ENCODE measurements at places on chromosomes 11 and 22. TPM values are rescaled to one million over a fixed set of nuclear protein-coding genes. Genes with fewer than 3 reads are reported as not detected.

- no peak for DNase-seq
These were observed 40.8 kb upstream of the ST14 start for GRCh38 chr11:130118636-130119387.

DNA sequence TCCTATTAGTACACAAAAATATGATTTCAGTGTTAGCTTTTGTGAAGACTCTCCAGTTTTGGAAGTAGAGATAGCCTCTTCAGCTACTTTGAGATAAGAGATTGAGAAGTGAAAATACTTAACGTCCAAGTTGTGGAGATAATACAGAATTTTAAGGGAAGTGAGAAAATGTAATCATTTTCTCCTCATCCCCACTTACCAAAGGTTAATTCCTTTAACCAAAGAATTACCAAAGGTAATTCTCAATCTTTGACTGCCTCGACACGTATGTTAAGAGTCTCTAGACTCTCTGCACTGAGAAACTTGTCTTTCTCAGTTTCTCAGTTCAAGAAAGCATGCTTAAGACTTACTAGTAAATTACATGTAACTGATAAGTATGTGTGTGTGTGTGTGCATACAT, 15.3 kb downstream of the C11orf54 start:
- no peak for DNase-seq

The DENND5A gene
- 7.0 TPM for total RNA-seq

The C11orf86 gene
- 31.6 TPM for total RNA-seq

DNA sequence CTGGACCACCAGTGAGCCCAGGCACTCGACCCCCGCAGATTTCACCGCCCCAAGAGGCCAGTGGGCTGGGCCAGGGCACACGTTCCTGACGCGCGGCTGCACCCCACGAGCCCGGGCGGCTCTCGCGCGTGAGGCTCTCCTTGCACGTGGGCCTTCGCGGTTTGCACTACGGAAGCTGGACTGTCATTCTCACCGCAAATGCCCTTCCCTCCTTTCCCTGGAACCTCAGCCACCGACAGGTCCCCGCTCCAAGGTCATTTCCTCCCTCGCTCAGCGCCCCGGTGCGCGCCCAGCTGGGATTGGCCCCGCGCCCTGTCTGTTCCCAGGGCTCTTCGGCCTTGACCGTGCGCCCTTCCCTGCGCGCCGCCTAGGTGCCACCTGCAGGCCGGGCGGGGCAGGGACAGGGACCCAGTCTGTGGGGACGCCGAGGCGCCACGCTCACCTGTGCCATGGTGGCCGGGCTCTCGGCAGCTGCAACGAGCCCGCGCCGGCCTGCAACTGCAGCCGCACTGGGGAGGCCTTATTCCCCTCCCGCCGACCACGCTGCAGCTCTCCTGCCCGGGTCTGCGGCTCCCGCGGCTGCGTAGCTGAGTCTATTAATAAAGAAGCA, 2.1 kb upstream of the CPT1A start:
- DNase-seq = peak; percentile 94

DNA sequence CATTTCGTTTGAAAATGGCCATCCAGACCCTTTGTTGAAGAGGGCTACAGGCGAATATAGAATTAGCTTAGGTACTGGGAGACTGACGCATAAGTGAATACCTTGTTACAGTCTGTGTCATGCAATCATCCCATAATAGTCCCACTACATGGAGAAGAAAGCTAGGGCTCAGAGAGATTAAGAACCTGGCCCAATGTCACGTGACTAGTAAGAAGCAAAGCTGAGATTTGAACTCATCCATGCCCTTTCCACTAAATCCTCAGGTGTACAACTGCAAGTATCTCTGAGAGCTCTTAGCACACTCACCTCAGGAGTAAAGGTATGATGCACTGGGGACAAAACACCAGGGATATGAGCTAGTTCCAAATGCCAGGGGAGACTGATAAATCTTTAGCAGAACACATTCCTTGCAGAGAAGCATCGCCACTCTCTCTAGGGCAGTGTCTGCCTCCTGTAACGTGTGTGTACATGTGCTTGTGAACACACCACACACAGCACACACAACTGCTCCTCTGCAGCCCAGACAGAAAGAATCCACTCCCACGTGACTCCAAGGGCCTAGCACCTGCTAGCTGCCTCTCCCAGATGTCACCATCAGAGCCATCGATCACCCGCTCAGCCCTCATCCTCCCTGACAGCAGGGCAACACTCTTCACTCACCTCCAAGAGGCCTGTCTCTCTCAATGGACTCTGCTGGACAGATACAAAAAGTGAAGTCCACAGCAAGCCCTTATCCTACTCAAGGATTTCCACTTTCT, 402.8 kb downstream of the NXPE2 start:
- no peak for DNase-seq

- no peak for DNase-seq
These were observed 16.1 kb downstream of the MICALL1 start for GRCh38 chr22:37922191-37922590.

The ARHGAP32 gene
- total RNA-seq = 65.7 TPM

- DNase-seq = no peak
These were observed 78.4 kb downstream of the XRRA1 start for GRCh38 chr11:74870485-74870884.

The NCR3LG1 gene
- total RNA-seq = 11.3 TPM

DNA sequence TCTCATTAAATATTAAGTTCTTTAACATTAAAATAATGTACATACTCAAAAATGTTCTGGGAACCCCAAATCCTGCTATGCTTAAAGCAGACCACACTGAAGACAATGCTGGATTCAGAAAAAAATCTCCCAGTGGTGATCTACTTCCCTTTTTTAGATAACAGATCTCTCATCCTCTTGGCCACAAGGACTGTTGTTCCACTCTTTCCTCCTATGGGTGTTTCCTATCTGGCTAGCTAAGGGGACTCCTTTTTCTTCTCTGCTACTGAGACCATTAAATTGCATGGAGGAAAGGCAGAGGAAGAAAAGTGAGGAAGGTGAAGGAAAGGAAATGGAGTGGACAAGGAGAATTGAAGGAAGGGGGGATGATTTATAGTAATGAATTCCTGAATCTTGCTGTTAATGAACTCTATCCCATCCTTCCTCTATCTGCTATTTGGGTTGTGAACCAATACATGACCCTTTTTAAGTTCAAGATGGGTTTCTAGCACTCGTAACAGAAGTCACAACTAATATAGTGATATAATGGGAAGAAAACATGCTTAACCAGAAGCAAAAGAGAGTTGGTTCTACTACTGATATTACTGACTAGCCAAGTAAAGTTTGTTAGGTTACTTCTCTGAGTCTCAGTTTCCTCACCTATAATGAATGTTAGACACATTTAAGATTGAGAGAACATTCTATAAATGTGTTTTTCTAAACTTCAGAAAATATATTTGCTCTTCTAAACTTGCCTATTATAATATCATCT, 53.2 kb downstream of the PIK3C2A start:
- no peak for DNase-seq

GRCh38 chr11:43992834-43993637, 50.6 kb downstream of the C11orf96 start:
- DNase-seq = no peak

DNA sequence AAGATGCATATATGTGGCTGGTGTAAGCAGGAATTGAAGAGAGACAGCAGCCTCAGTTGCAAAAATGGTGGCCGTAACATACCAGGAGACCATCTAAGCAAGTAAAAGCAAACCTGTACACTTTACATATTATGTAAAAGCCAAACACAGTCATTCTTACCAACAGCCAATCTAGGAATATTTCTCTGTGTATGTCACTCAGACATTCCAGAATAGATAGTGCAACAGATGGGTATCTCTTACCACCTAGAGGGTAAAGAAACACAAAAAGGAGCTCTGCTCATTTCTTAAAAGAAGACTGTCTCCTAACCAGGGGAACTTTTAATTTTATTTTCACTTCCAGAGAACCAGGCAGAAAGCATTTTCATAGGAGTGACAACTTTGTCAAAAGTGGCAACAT, 38.7 kb downstream of the GLYAT start:
- DNase-seq = no peak

The ARHGAP20 gene
- 0.74 TPM for total RNA-seq

DNA sequence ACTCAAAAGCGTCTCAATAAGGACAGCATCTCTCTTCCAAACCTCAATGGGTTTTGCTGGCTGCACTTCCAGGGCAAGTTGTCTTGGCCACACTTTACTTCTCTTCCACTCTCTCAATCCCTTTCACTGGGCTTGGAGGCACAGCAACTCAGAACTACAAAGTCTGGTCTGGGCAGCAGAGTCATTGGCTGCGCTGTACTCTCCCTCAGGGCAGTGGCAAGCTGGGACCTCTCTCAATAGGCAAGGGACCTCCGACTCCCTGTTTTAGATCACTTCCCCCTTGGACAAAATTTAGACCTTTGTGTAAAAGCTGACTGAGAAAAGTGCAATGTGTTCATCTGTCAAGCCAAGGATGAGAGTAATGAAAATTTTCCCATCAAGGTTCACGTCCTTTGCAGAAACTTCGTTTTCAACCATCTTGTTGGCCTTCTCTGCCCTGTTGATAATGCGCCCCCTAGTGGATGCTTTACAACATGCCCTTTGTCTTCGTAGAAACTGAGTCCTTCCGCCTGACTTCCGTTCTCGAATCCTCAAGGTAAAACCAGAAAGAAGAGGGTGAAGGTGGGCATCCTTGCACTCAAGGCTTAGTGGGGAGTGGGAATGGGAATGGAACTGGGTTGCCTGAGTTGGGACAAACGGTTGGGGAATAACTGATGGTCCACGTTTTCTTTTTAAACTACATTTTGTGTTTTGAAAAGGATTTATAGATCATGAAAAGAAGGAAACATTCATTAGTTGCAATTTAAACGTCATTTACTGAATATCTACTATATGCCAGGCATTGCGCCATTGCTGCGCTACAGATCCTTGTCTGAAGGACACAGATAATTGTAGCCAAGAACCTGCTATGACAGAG, 99.1 kb downstream of the CD44 start:
- DNase-seq = peak; percentile 61

DNA sequence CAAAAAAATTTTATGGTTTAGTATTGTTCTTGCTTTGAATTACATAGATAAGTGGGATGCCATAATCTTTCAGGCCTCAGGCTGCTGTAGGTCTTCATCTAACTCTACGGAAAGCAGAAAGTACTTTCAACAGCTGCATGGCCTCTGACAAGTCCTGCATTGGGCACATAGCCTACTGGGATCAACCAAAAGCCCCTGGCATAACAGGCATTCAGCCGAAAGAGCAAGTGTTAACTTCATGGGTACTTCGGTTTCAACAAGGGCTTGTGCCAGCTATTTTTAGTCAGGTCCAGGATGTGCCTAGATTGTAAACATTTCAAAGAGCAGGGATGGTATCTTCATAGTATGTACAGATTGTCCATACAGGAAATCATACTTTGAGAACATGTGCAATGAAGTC, 3.1 kb downstream of the SLN start:
- DNase-seq = no peak

The TSKU gene
- total RNA-seq = 39.6 TPM

GRCh38 chr22:23072077-23072910, 2.0 kb downstream of the GNAZ start:
- no peak for DNase-seq

DNA sequence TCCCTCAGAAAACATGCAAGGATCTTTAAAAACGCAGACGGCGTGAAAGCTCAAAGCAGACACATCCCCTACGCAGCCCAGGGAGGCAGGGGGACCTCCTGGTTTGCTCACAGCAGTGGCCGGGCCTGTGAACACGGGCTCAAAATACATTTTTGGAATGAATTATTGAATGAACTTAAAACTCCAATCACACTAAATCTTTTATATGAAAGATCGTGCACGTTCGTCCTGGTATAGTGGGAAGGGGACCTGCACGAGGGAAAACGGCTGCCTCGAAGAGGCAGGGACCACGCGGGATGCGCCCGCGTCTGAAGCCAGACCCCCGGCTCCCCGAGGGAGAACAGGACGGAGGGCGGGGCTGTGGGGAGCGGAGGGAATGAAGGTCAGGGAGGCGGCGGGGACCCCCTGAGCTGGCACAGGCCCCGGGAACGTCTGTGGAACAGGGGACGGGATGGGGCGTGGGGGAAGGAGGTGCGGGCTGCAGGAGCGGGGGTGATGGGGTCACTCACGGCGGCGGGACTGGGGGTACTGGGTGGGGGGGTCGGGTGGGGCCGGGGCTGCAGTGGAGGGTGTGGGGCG, 1.3 kb upstream of the PANX2 start:
- DNase-seq = no peak

The GRK3 gene
- 5.3 TPM for total RNA-seq

- no peak for DNase-seq
These were observed 439 bp downstream of the YAP1 start for GRCh38 chr11:102110761-102111010.
